Activated naive CD4-positive, alpha-beta T cell treated with anti-CD3 and anti-CD28 coated beads, Interleukin-2, amount 50 U/mL, for 16 hours (primary cell): ENCODE measurements at places on chromosomes 2 and 18.

DNA sequence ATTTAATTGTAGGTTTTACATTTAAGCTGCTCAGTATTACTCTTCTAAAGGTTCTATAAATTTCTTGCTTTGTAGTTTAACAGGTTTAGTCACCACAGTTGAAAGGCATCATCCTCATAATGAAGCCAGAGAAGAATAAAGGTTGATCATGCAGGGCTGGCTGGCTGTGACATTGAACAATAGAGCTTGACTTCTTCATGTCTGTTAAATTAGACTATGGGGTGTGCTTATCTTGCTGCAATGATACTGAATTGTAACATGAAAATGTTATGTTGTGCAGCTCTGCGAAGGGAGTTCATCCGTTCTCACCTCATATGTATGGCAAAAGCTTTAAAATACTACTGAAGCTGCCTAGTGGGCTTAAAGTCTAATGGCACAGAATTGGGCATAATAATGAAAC lies 81.8 kb downstream of the CAMKMT start:
- no peak for DNase-seq

GRCh38 chr2:108637304-108637669 lies 82.0 kb upstream of the RANBP2 start:
- no peak for DNase-seq

- DNase-seq: no peak
Observed at GRCh38 chr2:44326548-44327264, 34.6 kb downstream of the PREPL start.

GRCh38 chr2:67255933-67256615 lies 141.1 kb upstream of the ETAA1 start:
- no peak for DNase-seq

- no peak for DNase-seq
Observed at GRCh38 chr2:139492131-139492680, 712.0 kb upstream of the NXPH2 start.

DNA sequence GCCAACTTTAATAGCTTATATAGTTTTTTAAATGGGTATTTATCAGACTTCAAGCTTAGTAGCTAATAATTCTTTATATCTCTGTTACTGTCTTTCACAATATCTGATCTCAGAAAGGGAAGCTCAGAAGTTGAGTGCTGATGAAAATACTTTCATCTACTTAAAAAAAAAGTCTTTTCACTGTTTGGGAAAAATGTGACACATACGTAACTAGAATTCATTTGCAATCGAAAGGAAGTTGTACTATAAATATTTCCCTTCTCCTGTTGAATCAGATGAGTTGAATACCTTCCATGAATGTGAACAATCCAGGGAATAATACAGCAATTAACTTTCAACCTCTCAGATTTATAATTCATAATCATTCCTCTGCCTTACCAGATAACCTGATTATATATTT lies 811 bp upstream of the SCG2 start:
- DNase-seq: no peak
